ENCODE measurements at places on chromosomes 11 and 22.

DNA sequence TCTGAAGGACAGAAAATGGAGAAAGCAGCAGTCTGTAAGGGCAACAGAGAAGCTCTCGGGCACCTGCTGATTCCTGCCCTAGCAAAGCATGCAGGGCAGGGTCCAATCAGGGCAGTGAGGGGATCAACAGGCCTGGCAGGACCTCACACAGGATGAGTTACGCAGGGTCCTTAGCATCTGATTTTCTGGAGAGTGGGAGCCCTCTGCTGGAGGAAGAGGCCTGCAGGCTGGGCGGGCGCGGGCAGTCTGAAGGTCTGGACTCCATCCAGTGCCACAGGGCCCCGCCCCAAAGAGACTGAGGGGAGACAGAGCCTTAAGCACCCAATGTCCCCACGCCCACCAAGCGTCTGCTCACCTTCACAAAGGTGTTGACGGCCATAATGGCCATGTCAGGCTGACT, 28.9 kb downstream of the AP1B1 start:
- DNase-seq, result no peak

DNA sequence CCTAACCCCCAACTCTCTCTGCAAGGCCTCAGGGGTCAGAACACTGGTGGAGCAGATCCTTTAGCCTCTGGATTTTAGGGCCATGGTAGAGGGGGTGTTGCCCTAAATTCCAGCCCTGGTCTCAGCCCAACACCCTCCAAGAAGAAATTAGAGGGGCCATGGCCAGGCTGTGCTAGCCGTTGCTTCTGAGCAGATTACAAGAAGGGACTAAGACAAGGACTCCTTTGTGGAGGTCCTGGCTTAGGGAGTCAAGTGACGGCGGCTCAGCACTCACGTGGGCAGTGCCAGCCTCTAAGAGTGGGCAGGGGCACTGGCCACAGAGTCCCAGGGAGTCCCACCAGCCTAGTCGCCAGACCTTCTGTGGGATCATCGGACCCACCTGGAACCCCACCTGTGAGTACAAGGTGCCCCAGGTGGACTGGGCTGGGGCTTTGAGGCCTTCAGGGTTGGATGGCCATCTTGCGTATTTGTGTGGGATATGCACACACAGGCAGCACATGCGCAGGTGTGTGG, at the start of gene BEST1:
TSS of gene BEST1 (plus strand) at position 317 of the 513 bp plus-strand sequence. CDS start 1,456 bp downstream, outside the sequence.
- no peak for DNase-seq

- DNase-seq, result no peak
Observed at GRCh38 chr22:40432625-40433024, 62.2 kb downstream of the SGSM3 start.

GRCh38 chr11:20374741-20375300, 11.3 kb downstream of the HTATIP2 start:
- DNase-seq, result no peak

DNA sequence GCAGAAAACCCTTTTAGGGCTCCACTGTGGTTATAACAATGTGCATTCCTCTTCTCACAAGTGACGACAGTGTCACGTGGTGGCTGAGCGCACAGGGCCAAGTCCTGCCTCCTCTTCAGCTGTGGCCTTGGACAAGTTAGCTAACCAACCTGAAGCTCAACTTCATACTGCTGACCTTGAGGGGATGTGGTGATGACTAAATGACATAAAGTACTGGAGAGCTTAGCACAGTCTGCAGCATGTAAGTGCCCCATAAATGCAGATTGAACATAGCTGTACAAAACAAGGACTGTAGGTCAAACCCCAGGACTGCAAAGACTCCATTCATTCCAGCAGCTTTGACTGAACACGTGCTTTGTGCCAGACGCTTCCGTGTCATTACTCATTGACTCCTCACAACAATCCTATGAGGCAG, 20.1 kb upstream of the MRGPRX2 start:
- no peak for DNase-seq
